Stimulated activated CD4-positive, alpha-beta T cell treated with anti-CD3 and anti-CD28 coated beads, Interleukin-15, amount 100 ng/mL, for 1 hour (primary cell): ENCODE measurements at places on chromosomes 6 and 20.

- DNase-seq: no peak
These were observed at the start of gene PXDC1 for GRCh38 chr6:3751077-3751729. PXDC1 (minus strand) TSS chr6:3751713; CDS start chr6:3751531, 182 bp downstream.

DNA sequence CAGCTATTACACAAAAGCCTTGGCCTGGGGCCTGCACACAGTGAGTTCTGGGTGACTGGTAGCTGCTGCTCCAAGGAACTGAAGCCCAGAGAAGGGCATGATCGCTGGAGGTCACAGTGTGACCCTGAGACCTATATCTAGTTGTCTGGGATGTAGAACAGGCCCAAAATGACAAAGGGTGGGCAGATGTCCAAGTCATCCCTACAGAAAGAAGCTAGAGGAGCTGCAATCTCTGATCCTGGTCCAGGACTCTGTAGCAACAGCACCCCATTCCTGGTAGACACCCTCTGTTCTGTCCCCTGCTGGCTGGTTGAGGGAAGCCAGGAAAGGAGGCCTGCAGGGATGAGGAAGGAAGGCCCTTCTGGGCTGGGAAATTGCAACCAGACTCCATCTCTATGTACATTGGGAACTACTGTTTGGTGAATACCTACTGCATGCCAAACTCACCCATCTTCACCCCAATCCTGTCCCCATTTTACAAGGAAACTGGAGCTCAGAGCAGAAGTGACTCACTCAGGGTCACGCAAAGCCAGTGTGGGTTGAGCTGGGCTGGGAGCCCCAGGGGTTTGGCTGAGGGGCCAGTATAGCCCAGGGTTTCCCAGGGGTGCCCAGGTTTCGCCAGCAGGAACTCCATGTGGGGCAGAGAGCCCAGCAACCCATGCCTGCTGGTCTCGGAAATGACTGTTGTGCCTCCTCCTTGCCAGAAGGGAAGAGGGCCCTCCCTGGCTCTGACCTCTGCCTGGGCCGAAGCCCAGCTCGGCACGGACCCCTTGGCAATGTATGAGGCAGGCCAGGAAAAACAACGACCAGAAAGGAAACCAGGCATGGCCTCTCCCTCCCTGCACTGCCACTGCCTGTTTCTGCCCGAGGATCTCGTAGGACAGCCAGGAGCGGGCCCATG, 44.9 kb upstream of the TLDC2 start:
- DNase-seq: no peak

- no peak for DNase-seq
These were observed 19.4 kb upstream of the MAPK13 start for GRCh38 chr6:36110863-36111262.

DNA sequence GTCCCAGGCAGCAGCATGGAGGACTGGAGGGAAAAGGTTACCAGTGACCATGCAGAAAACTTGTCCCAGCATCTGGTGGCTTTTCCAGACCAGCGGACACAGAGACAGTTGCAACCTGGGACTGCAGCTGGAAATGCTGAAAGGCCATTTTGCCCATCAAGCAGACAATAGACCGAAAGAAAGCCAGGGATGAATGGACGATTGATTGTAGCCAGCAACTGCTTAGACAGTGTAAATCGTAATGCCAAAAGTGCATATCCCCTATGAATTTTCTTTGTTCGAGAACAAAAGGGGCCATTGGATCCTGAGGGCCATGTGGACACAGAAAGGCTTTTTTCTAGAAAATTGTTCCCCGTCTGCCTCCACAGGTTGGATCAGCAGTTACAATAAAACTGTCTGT, 115.7 kb downstream of the MBOAT1 start:
- no peak for DNase-seq

GRCh38 chr20:15619341-15619740, 953.9 kb downstream of the KIF16B start:
- DNase-seq: no peak

- no peak for DNase-seq
These were observed 5.2 kb downstream of the SIRPA start for GRCh38 chr20:1900321-1900801.

- no peak for DNase-seq
These were observed 2.1 kb upstream of the DIDO1 start for GRCh38 chr20:62928246-62928939.

DNA sequence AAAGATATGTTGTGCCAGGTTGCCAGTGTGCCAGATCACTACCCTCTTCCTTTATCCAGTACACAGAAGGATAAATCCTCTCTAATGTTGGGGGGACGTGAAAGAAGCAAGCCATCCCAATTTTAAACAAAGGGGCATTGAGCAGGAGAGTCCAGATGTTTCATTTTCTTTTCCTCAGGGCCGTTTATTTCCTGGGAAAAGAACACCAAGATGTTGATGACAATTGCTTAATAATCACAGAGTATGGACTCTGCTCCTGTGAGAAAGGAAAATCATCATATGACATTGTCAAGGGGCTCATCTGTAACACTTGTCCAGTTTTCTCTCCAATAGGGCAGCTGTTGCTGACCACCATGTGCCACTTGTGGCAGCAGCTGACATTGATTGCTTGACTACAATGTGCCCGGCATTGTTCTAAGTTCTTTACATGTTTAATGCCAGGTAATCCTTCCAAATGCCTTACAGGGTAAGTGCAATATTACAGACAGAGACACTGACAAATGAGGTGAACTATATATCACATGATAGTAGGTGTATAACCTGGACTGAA, 161.4 kb downstream of the CD109 start:
- no peak for DNase-seq

DNA sequence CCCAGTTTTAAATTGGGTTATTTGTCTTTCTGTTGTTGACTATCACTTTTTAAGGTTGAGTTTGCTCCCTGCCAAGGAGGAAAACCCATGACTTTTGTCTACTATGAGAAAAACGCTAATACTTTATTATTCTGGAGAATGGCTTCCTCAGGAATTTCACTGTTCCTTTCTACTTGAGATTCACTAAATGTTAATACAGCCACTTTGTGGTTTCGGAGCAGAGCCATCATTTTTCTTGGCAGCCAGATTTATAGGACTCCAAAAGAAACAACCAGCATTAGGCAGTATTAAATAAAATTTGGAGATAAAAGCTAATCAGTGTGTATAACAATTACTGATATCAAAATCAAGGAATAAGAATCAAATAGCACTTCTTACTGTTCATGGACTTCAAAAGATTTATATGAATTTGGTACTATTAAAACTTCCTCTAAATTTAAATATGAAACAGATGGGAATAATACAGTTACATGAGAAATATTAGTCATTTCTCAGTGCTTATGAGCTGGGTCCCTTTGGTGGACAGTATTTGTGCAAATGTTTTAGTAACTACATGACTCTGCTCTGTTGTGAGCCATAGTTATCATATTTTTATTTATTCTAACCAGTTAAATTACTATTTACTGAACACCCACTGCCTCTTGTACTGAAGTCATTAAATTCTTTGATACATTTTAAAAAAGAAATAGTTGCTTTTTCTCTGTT, 64.1 kb upstream of the FBXO30 start:
- no peak for DNase-seq

DNA sequence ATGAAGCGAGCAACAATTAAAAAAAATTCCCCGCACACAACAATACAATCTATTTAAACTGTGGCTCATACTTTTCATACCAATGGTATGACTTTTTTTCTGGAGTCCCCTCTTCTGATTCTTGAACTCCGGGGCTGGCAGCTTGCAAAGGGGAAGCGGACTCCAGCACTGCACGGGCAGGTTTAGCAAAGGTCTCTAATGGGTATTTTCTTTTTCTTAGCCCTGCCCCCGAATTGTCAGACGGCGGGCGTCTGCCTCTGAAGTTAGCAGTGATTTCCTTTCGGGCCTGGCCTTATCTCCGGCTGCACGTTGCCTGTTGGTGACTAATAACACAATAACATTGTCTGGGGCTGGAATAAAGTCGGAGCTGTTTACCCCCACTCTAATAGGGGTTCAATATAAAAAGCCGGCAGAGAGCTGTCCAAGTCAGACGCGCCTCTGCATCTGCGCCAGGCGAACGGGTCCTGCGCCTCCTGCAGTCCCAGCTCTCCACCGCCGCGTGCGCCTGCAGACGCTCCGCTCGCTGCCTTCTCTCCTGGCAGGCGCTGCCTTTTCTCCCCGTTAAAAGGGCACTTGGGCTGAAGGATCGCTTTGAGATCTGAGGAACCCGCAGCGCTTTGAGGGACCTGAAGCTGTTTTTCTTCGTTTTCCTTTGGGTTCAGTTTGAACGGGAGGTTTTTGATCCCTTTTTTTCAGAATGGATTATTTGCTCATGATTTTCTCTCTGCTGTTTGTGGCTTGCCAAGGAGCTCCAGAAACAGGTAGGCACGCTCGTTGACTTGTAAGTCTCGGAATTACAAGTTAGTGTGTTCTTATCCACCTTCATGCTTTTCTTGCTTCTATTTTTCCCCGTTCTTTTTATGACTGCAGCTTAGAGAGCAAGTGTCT, at the start of gene EDN1:
TSS of gene EDN1 (plus strand) at position 429 of the 888 bp plus-strand sequence. CDS start at position 698, 269 bp downstream.
- DNase-seq: no peak

DNA sequence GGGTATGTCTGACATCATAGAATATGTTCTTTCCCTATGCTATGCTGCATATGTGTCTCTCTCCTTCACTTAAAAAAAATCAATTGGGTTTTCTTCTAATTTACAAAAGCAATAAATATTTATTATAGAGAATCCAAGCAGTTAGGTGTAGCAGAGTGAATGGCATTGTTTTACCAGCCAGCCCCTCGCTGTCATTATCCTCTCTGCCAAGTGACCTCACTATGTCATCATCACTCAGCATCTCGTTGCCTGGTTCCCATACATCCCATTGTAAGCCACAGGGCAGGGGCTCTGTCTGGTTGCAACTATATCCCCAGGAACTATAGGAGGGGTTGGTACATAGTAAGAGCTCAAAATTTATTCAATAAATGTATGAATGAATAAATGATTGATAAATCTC, 31.3 kb downstream of the KIAA0319 start:
- no peak for DNase-seq

DNA sequence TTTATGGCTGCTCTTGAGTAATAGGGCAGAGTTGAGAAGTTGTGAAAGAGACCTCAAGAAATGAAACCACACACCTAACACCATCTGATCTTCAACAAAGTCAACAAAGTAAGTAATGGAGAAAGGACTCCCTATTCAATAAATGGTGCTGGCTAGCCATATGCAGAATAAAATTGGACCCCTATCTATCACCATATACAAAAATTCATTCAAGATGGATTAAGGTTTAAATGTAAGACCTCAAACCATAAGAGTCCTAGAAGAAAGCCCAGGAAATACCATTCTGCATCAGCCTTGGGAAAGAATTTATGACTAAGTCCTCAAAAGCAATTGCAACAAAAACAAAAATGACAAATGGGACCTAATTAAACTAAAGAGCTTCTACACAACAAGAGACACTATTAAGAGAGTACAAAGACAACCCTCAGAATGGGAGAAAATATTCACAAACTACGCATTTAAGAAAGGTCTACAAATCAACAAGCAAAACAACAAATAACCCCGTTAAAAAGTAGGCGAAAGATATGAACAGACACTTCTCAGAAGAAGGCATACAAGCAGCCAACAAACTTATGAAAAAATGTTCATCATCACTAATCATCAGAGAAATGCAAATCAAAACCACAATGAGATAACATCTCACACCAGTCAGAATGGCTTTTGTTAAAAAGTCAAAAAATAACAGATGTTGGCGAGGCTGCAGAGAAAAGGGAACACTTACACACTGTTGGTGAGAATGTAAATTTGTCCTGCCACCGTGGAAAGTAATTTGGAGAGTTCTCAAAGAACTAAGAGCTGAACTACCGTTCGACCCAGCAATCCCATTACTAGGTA, 4.0 kb downstream of the MAP3K5 start:
- DNase-seq: no peak

GRCh38 chr20:62914970-62915457, 11.3 kb downstream of the DIDO1 start:
- no peak for DNase-seq

- DNase-seq: no peak
These were observed 42.2 kb downstream of the PYGB start for GRCh38 chr20:25289886-25290597.

DNA sequence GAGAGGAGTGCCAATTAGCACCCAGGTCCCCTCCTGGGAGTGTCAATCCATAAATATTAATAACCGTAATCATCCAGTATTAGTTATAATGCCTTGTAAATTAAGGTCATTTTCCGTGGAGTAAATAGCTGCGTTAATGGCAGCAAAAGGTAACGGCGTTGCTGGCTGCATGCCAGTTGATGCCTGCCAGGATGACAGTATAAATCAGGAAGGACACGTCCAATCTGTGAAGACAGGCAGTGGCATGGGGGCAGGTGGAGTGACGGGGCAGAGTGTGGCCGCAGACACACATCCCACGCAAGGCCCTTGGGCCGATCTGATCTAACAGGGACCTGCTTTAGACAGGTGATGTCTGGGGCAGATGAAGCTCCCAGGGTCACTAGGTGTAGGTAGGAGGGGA, 49.1 kb downstream of the KCNB1 start:
- no peak for DNase-seq

DNA sequence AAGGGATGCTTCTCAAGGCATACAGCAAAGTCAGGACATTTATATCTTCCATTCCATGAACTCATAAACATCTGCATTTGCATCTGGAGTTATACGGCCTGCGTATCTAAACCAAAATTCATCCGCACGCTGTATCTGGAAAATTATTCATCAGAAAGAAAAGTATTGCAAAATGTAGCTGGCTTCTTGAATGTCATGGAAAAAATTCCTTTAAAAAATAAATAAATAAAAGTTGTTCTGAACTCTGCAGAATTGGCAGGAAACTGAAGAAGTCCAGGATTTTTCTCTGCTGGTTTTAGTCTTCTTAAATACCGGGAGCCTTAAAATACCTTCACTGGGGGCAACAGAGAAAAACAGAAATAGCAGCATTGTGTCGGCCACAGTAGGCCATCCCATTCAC, 23.7 kb upstream of the FOXF2 start:
- DNase-seq: no peak

GRCh38 chr20:14477125-14477524, 139.7 kb upstream of the FLRT3 start:
- DNase-seq: no peak

DNA sequence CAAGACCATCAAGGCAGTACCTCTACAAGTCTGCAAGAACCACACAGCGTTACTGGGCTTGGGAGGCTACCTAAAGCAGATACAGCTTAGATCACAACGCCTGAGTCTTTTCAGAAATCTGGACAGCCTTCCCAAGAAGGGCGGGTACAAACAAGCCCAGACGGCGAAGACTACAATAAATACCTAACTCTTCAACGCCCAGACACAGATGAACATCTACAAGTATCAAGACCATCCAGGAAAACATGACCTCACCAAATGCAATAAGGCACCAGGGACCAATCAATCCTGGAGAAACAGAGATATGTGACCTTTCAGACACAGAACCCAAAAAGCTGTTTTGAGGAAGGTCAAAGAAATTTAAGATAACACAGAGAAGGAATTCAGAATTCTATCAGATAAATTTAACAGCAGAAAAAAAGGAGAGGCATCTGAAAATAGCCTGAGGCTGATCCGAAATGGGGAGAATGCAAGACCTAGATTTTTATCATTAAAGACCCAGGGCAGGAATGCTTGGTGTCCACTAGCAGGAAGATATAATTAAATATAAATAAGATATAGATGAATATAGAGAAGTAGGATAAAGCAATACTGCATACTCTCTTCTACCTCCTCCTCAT, 131.7 kb upstream of the COL21A1 start:
- no peak for DNase-seq
